CD14-positive monocyte (primary cell): ENCODE measurements at places on chromosomes 13 and 19. TPM values are rescaled to one million over a fixed set of nuclear protein-coding genes. Genes with fewer than 3 reads are reported as not detected.

The C19orf85 gene
- not detected for polyA plus RNA-seq

The CACNG6 gene
- not detected for polyA plus RNA-seq

The CEBPA gene
- polyA plus RNA-seq = 47.5 TPM

The CCDC169 gene
- polyA plus RNA-seq = not detected

The SERTAD3 gene
- 30.4 TPM for polyA plus RNA-seq

The ZNF527 gene
- polyA plus RNA-seq = 1.6 TPM

The THSD8 gene
- 4.0 TPM for polyA plus RNA-seq

The DCT gene
- polyA plus RNA-seq = not detected

The GFY gene
- not detected for polyA plus RNA-seq

GRCh38 chr13:39998166-39998565, 342.7 kb downstream of the COG6 start:
- DNase-seq = no peak

DNA sequence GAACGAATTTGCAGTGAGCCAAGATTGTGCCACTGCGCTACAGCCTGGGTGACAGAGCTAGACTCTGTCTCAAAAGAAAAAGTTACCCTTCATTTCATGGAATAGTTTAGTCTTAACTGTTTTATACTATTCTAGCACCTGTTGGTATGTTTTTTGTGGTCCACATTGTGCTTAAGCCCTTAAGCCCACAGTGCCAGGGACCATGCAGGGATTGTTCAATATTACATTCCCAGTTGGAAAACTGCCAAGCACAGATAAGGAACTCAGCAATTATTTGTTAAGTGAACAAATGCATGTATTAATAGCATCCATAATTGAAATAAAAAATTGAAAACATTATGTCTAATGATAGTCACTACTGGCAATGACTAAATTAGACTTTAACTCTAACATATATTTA, 193.5 kb downstream of the PCDH17 start:
- DNase-seq = no peak

DNA sequence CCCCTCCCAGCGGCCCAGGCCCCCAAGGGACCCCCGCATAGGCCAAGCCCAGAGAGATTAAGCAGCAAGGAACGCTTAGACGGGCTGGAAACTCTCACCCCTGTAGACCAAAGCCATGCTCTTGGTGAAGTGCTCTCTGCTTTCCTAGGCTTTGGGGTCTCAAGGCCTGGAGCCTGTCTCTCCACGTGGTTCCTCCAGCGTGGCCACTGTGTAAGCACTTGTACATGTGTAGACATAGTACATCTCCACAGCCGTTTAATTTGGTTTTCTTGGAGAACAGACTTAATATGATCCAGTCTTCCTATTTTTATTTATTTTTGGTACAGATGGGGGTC, 1.1 kb downstream of the NUDT19 start:
- no peak for DNase-seq

GRCh38 chr13:110546926-110547325, 14.6 kb downstream of the RAB20 start:
- no peak for DNase-seq

- DNase-seq = peak; percentile 83
Observed at GRCh38 chr13:48142436-48142835, 47.5 kb upstream of the MED4 start.

- no peak for DNase-seq
Observed at GRCh38 chr13:50955241-50955640, 45.6 kb downstream of the RNASEH2B start.

DNA sequence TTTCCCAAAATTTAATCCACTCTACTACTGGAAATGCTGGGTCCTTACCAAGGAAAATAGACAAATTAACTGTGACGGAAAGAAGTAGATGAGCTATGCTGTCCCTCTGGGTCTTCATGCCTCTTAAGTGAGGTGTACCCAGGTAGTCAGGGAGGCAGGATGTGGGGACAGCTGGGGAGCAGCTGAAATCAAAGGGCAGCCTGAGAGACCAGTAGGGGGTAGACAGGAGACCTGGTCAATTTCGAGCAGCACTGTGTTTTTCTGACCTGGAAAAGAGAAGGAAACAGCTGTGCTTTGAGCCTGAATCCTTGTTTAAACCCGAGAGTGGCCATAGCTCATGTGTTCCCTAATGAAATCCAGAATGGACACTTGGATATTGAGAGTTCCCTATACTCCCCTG, 587.3 kb downstream of the EFNB2 start:
- no peak for DNase-seq

- DNase-seq = no peak
Observed at GRCh38 chr19:20209051-20209450, 42.0 kb downstream of the ZNF486 start.

DNA sequence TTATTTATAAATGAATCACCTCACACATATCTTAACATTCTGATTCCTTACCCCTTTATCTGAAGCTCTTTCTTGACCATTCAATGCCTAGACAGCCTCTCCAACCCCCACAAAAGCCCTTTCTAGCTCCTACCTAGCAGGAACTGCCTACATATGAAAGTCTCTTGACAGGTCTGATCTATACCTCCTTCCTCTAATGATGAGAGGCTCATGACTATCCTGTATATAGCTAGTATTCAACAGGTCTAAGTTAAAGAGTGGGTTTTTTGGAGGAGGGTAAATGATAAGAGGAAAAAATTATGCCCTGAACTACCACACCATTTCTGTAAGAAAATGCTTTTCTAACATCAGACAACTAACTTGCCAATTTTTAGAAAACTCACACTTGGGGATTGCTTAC, 47.0 kb downstream of the RBM26 start:
- no peak for DNase-seq

- no peak for DNase-seq
Observed at GRCh38 chr13:113729187-113730019, 29.6 kb upstream of the TMEM255B start.

GRCh38 chr13:34748073-34748472, 194.0 kb upstream of the NBEA start:
- DNase-seq = no peak

DNA sequence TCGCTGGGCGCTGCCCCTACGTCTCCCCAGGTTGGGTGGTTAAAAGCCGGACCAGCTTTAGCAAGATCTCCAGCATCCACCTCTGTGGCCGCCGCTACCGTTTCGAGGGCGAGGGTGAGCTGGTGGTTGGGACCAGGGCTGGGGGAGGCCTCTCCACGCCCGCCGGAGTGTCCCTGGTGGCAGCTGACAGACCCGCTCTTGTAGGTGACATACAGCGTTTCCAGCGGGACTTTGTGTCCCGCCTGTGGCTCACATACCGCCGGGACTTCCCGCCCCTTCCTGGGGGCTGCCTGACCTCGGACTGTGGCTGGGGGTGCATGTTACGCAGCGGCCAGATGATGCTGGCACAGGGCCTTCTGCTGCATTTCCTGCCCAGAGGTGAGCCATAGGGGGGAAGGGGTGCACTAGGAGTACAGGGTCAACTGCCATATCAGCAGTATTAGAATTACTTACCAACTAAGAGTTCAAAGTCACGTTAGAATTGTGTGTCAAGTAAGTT, 1.1 kb downstream of the ATG4D start:
- no peak for DNase-seq

GRCh38 chr13:71218960-71219359, 648.0 kb downstream of the DACH1 start:
- no peak for DNase-seq

DNA sequence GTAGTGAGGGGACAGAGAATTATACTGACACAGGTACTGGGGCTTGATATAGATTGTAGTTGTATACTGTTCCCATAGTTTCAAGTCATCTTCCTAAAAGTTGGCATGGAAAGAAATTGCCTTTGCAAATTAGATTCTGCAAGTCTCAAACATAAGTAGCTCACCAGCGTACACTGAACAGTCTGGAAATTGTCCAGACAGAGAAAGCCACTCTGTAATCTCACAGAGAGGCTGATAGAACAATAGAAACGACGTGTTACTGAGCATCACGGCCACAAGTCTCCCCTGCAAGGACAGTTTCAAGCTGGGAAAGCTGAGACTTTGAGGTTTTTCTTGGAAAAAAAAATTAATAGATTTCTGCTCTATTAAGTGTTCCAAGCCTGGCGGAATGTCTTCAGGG, 228.6 kb downstream of the DNAJC15 start:
- DNase-seq = no peak

GRCh38 chr13:40102854-40103253, 447.4 kb downstream of the COG6 start:
- DNase-seq = no peak

DNA sequence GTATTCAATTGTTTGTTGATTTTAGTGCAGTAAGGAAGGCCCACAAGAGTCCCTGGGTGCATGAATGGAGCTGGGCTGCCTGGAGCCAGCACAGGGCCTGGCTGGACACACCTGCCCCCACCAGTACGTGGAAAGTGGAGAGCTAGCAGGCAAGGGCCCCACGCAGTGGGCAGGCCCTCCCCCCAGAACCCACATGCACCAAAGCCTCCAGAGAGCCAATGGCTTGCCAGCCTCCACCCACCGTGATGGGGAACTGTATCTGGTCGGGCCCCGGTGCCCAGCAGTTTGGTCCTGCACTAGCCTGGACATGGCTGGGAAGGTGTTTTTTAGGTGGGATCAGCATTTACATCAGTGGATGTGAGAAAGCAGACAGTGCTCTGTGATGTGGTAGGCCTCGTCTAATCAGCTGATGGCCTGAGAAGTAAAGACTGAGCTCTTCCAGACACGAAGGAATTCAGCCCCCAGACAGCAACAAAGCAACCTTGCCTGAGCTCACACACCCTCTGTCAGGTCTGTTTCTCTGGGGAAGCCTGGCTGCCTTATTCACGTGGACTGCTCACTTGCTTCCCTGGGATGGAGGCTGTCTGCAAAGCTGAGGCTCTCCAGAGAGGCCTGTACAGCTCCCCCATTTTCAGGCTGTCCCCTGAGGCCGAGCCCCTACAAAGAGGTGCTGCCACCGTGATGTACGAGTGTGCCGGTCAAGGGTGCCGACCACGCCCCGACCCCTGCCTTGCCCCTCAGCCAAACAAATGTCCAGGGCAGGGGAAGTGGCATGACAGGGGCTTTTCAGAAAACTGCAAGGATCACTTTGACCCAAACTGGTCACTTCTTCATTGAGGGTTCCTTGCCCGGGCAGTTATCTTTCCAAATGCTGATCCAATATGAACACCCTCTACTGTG, 27.5 kb downstream of the RAB20 start:
- no peak for DNase-seq

- DNase-seq = no peak
Observed at GRCh38 chr13:39877134-39877533, 221.7 kb downstream of the COG6 start.

- no peak for DNase-seq
Observed at GRCh38 chr13:40318366-40318765, 348.1 kb downstream of the FOXO1 start.

DNA sequence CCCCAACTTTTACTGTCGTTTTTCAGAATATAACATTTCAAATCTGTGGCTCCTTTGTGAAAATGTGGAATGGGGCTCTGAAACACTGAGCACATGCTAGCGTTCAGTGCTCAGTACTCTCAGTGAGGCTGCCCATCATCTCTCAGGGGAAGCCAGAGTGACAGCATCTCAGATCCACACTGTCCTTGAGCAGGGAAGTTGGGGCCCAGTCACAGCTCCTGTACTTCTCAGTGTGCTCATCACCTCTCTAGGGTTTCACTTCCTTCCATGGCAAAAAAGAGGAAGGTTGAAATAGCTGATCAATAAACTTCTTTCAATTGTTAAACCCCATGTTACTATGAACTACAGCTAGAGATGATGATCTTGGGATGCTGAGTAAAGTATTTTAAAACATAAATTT, 565.9 kb upstream of the SPRY2 start:
- no peak for DNase-seq

DNA sequence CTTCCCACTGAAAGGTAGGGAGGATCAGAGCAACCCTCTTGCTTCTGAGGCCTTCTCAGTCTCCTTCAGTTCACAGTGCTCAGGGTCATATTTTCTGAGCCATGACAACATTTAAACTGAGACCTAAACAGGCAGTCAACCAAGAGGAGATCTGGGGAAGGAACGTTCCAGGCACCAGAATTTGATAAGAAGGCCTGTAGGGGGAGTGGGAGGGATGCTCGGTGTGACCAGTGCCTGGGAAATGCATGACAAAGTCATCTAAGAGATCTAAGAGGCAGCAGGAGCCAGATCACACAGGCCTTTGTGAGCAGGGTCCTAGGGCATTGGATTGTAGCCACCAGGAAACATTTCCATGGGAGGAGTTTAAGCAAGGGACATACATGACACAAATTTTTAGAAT, 71.6 kb downstream of the SHISA2 start:
- no peak for DNase-seq

DNA sequence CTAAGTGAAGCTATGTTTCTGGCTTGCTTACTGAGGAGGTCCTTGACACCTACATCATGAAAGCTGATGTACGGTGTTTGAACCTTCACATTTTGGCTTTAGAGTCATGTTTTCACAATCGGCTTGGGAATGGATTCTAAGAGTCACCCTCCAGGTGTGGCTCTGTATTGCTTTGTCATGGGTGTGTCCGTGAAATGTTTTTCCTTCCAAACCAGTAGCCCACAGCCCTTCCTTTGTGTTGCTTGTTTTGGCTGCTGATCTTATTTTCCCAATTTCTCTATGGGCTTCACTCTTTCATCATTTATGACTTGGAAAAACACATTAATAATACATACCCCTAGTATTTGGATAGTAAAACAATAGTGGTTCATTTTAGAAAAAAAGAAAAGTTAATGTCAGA, 240.6 kb downstream of the GGACT start:
- no peak for DNase-seq

- DNase-seq = no peak
Observed at GRCh38 chr13:107360010-107360409, 792.1 kb upstream of the ARGLU1 start.
